ENCODE measurements at places on chromosomes 2 and 18.

DNA sequence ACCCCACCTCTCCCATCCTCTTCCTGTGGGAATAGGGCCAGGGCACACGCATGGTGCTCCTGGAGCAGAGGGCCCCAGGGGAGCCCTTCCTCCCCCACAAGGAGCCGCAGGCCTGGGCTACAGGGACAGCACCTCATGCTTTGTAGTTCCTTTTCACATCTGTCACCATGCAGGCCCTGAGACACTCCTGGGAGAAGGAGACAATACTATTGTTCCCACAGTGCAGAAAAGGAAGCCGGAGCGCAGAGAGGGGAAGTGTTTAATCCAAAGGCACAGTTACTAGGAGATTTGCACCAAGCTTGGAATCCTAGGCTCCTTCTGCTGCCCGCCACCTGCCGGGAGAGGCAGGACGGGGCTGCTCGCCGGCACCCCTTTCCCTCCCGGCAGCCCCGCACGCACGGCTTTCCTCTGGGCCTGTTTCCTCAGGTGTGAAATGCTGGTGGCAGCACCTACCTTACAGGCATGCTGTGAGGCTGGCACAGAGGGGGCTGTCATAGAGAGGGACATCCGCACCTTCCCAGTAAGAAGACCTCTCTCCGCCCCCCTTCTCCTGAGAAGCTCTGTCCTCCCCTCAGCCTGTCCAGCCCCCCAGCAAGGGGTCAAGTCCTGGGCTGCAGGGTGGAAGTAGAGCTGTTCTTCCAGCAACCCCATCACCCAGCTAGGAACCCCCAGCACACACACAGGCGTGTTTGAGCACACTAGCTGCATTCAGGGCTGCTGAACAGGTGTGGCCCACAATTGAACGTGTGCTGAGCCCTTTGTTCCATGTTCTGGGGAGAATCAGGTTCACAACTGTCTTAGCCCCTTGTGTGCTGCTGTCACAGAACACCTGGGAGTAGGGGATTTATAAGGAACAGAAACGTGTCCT, 62.6 kb downstream of the SMAD7 start:
- no peak for DNase-seq

DNA sequence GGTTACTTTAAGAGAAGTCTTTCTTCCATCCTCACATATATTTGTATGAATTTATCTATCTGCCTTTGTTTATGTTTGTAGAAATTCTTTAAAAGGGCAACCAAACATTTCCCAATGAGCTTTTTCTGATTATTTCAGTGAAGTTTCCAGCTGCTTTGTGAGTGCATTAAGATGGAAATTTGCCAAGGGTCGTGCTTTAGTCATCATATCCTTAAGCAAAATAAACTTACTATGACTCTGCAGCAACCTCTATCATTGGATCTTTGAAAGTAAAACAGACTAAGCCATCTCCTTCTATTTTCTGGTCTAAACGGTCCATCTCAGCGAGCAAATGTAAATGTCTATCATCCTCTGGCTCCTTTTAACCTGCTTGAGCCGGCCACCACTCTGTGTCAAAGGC, 489.3 kb downstream of the SOX11 start:
- no peak for DNase-seq

DNA sequence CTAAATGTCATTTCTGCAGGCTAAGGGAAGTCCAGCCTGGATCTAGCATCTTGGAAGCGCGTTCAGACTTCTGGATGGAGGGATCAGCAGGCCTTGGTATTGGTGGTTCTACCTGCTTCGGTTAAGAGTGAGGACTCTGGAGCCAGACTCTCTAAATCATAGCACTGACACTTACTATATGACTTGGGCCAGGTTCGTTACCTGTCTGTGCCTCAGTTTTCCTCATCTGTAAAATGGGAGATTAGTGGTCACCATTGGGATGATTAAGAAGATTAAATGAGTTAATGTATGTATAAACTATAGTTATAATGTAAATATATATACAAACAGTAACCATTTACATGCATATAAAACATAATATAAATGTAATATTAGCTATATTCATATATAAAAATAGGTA, 995 bp upstream of the ICOS start:
- DNase-seq: no peak

GRCh38 chr2:121804340-121804739, 48.9 kb downstream of the TSN start:
- peak; percentile 83 for DNase-seq

GRCh38 chr2:45867349-45867748, 215.9 kb downstream of the PRKCE start:
- no peak for DNase-seq

GRCh38 chr2:84152462-84152861, 306.6 kb downstream of the SUCLG1 start:
- DNase-seq: no peak

DNA sequence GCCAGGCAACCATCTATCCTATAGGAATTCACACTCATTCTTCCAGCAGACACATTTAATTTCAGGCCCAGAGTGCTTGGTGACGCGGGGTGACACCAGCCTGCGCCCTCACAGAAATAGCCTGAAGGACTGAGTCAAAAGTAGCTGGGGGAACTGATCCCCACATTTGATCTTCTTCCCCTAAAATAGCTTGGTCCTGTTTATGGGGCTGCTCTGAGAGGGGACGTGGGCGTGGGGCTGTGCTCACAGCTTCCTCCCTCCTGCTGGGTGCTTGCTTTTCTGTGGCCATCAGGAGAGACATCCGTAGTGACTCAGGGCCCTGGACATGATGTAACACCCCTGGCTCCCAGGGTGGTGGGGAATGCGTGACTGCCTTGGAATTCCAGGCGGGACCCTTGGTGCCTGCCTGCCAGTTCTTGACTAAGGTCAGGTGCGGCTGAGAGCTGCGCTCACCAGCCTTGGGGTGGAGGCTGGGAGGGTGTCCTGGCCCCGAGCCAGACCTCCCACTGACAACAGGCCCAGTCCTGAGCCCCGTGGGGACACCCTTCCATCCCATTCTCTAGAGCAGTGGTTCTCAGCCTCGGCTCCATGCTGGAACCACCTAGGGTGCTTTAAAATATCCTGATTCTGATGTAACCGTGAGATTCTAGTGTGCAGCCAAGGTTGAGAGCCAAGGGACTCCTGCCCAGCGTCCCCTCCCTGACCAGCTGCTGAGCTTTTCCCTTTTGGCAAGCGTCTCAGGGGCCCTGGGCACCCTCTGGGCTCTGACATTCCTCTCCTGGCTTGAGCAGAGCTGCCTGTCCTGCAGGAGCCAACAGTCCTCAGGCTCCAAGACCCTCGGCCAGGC, 47.4 kb upstream of the SMAD7 start:
- DNase-seq: peak; percentile 61

DNA sequence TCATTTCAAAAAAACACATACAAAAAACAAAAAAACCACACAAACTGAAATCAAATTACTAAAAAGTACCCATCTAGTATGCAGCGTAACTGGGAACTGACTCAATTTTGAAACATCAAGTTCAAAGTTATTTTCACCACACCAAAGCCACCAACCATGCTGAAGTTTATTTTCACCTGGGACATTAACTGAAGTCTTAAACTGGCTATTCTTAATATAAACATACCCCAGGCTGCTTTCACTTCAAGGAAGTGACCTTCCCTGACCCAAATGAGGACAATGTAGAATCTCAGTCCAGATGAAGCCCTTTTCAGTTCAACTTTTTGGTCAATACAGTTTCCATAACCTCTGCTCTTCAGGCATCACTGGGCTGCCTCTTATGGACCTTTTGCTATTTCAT, 84.6 kb downstream of the PIGN start:
- no peak for DNase-seq

GRCh38 chr2:198928026-198928425, 529.7 kb downstream of the SATB2 start:
- no peak for DNase-seq

DNA sequence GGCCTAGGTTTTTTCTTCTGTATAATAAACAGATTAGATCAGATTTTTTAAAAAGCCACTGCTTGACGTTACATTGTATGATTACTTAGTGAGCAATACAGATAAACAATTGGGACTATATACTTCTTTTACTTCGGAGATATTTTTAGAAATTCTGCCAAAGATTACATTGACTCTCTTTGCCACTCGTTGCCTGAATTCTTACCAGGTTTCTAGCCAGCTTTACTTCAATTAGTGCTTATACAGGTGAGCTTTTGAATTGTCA, 156.6 kb downstream of the HAUS1 start:
- no peak for DNase-seq

GRCh38 chr2:172674034-172674967, 61.3 kb upstream of the RAPGEF4 start:
- DNase-seq: no peak

- no peak for DNase-seq
Measured at GRCh38 chr18:36889321-36889720, 60.4 kb downstream of the KIAA1328 start.

- DNase-seq: no peak
Measured at GRCh38 chr18:68489013-68489792, 225.7 kb downstream of the TMX3 start.

GRCh38 chr2:28469947-28470535, 25.8 kb upstream of the PLB1 start:
- DNase-seq: no peak

DNA sequence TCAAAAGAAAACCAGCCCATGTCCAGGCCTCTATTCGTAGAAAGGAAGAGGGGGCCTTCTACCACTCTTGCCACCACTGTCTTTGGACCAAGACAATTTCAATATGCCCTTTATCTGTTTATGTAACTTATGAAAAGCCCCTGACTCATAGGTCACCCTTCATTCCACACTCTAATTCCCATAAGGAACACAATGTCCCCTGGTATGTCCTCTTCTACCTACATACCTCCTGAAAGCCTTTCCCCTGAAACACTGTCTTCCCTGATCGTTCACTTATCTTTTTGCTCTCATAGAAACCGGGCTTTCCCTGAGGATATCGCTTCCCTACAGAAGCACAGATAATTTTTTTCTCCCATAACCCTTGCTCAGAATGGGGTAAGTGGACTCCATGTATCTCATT, 13.3 kb downstream of the EIF2AK3 start:
- DNase-seq: no peak

- DNase-seq: no peak
Measured at GRCh38 chr2:129274918-129275317, 704.5 kb upstream of the RAB6C start.

- no peak for DNase-seq
Measured at GRCh38 chr2:20025065-20025786, 12.8 kb upstream of the MATN3 start.

GRCh38 chr2:152611458-152612231, 105.6 kb downstream of the PRPF40A start:
- DNase-seq: peak; percentile 59

- no peak for DNase-seq
Measured at GRCh38 chr2:188557081-188557480, 265.4 kb downstream of the GULP1 start.

DNA sequence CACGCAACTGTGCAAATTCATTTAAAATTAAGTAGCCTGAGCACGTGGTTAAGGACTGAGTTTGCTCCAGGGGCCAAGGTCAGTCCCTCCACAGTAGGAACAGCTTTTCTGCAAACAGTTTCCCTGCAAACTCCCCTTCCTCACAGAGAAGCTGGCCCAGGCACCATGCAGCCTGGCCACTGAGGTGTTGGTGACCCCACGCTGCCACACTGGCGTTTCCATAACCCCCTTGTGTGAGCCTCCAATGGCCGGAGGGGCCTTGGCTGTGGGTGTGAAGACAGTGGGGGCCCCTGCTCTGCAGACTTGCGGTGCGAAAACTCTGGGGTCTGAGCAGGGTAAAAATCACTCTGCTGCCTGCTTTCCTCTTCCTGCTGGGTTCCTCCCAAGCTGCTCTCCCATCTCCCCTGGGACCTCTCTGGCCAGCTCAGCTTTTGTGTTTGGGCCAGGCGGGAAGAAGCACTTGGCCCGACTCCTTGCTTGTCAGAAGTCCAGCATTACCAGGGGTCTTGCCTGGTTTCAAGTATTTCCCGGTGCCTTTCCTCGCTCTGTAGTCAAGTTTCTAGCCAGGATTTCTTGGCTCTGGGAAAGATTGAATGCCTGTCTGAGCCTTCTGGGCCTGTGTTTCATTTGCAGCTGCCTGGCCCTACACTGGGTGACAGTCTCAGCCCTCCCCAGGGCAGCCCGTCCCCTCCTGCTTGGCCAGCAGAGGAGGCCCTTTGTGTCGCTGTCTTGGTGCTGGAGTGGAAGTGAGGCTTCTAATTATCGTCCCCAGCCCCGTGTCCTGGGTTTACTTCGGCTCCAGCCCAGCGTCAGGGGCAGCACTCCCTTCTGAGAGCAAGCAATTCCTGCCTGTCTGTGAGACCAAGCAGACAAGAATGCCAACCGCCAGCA, 131.4 kb upstream of the SLC1A4 start:
- peak; percentile 92 for DNase-seq

- DNase-seq: no peak
Measured at GRCh38 chr2:209146682-209147320, 277.0 kb upstream of the MAP2 start.

DNA sequence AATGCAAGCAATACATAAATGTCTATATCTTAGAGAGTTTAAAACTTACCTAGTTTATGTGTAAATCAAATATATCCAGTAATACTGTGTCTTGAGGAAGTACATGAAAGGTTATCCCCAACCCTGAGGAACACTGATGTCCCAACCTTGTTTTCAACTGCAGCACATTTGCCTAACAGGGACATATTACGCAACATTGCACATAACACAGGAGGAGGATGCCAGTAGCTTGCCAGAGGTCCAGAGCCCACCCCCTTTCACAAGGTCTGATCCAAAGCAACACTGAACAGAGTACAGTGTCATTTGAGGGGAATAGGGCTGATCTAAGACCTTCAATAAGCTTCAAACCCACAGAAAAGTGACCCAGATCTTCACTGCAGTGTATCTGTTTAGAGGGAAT, 678.5 kb downstream of the ARHGAP15 start:
- DNase-seq: no peak

DNA sequence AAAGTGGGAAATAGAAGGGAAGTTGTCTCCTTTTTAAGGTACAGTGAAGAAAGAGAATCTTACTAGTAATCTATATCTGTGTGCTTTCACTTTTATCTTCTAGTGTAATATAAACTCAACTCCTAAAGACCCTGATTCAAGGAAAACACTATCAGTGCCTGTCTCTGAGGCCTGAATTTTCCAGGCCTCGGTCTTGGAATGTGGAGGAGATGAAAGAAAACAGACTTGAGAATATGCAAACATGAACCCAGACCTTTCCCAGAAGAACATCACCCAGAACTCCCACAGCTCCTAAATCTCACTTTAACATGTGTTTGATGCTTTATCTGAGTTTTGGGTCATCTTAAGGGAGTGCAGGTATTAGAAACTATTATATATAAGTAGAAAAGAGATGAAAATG, 51.8 kb downstream of the EPB41L5 start:
- DNase-seq: no peak

- DNase-seq: no peak
Measured at GRCh38 chr2:128636802-128637147, 318.1 kb upstream of the HS6ST1 start.

DNA sequence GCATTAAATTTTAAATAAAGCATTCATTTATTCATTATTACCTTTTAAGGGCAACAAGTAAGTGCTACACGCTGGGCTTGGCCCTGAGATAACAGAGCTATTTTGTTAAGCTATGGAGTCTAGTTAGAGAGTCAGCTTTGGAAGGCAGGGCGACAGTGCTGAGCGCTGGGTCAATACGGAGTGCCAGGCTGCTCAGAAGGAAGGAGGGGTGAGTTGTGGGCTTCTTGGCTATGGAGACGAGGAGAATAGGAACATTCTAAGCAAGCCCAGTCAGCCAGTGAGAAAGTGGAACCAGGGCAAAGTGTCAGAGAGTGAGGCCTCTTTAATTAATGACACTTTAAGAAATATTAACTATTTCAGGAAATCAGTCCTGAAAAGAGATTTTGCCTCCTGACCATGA, 288.4 kb downstream of the LRRTM1 start:
- no peak for DNase-seq

Data from NCI-H446 treated with DMSO at 0.1 percent for 48 hours (cell line).